Activated naive CD4-positive, alpha-beta T cell (primary cell): ENCODE measurements at places on chromosomes 13 and 19.

DNA sequence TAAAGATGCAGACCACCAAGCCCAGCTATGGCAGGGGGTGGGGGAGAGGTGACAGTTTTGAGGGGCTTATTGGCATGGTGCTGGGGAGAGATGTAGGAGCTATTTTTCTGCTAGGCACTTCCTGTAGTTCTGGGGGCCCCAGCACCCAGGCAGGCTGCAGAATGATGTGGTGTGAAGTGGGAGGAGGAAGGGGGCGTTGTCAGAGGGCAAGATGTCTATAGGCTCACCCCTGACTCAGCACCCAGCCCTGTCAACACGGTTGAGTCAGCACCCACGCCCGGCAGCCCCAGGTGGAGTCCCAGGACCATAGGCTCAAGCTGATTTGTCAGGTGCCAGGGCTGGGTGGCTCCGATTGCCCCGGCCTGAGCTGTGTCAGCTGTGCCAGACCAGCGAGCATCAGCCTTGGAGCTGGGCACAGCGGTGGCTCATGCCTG is 5.8 kb downstream of the KLF2 start:
- DNase-seq, result peak; percentile 68

DNA sequence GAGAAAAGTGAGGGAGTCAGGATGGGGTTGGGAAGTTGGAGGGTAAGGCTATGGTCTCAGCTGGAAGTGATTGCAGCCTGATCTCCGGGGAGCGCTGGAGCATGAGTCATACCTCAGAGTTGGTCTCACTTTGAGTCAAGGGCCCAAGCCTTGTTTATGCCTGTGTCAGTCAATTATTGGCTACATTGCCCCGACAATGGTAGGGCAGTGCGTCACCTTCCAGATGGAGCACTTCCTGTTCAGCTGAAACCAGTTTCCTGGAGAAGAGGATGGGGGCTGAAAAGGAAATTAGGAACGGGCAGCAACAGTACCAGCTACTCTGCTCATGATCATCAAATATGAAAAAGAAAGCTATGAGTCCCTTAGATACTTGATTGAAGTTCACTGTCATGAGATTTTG is 60.4 kb downstream of the ADGRE1 start:
- DNase-seq, result no peak

DNA sequence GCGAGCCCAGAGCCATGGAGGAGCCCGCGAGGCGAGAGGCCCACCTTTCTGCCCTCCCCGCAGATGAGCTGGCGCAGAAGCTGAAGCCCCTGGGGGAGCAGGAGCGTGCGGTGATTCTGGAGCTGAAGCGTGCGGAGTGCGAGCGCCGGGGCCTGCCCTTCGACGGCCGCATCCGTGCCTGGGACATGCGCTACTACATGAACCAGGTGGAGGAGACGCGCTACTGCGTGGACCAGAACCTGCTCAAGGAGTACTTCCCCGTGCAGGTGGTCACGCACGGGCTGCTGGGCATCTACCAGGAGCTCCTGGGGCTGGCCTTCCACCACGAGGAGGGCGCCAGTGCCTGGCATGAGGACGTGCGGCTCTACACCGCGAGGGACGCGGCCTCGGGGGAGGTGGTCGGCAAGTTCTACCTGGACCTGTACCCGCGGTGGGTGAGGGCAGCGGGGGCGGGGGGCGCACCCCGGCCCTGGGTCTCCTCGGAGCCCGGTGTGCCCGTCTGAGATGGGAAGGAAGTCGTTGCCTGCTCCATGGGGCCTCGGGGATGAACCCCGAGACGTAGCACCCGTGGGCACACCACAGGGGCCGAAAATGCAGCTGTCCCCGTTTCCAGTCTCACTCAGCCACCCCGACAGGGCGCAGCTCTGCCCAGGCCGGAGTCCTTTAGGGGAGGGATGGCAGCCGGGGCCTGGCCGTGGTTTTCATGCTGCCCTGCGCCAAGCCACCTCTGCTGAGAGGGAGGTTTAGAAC is 12.1 kb upstream of the ZNF554 start:
- DNase-seq, result no peak

GRCh38 chr13:43895940-43896339 is 16.2 kb downstream of the LACC1 start:
- no peak for DNase-seq

GRCh38 chr13:25846222-25846984 is 205.4 kb downstream of the SHISA2 start:
- no peak for DNase-seq
